SHP77 (cell line): ENCODE measurements at places on chromosomes 4 and X.

GRCh38 chr4:113968473-113968872 is 11.0 kb downstream of the ARSJ start:
- DNase-seq, result no peak

- no peak for DNase-seq
These were observed 1528.2 kb downstream of the RAPGEF2 start for GRCh38 chr4:160631044-160631443.

DNA sequence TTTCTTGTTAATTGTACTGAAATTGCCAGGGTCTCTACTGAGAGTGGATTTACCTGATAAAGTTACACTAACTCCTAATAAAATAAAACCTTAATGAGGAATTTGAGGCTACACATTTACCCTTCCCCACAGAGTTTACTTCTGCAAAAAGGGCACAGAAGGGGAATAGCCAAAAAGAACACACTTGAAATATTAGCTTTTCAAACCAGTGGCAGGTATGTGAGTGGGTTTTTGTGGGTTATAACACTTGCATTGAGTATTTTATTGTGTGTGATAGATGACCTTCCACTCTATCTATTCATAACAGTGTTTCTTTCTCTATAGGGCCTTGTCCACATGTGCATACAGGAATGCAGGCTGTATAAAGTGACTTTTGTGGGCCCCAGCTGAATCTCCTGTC is 5.0 kb upstream of the GPR174 start:
- DNase-seq, result no peak

GRCh38 chrX:153794897-153795816 is 689 bp downstream of the SSR4 start:
- DNase-seq, result no peak

- no peak for DNase-seq
These were observed 74.0 kb upstream of the KLF3 start for GRCh38 chr4:38590046-38590445.

- DNase-seq, result no peak
These were observed 221.8 kb downstream of the KIT start for GRCh38 chr4:54879576-54879975.

DNA sequence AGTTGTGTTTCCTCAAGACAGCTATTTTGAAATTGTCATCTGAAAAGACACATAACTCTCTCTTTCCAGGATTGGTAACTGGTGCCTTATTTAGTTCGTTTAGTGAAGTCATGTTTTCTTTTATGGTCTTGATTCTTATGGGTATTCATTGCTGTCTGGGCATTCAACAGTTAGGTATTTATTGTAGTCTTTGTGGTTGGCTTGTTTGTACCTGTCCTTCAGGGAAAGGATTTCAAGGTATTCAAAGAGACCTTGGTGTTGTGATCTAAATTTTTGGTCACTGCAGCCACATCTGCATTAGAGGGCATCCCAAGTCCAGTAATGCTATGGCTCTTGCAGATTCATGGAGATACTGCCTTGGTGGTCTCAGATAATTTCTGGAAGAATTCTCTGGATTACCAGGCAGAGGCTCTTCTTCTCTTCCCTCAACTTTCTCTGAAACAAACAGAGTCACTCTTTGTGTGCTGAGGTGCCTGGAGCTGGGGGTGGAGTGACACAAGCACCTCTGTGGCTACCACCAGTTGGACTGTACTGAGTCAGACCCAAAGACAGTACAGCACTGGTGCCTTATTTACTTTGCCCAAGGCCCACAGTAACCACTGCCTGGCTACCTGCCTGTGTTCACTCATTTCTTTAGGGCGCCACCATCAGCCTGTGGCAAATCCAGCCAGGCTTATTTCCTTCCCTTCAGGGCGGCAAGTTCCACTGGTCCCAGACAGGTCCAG is 620.4 kb downstream of the KCNIP4 start:
- DNase-seq, result no peak

DNA sequence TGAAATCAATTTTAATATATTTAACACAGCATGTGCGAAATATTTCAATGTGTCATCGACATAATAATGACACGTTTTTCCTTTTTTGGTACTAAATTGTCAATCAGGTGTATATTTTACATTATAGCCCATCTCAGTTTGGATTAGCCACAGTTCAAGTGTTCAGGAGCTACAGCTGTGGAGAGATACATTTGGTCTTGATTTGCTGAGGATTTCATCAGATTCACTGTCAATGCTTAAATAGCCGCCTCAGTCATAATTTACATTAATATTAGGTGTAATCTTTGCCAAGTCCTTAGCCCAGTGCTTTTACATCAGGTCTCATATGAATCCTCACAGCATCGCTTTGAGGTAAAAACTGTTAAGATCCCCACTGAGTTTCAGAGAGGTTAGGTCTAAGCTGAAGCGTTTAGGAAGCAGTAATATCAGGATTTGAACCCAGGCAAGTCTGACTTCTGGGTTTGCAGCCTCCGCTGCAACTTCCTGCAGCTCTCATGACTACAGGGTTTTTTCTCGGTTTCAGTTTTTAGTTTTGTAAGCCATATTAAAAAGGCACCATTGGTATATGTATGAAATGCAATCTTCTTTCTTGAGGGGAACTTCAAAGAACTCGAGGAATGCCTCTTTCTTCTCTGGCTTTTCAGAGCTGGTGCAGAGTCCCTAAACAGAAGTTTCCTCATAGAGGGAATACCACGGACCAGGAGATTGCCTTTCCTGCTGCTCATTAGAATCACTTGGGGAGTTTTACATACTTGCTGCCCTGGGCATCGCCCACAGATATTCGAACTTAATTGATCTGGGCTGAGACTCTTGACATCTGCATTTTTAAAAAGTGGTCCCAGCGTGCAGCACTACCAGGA is 6.4 kb downstream of the MTM1 start:
- no peak for DNase-seq

GRCh38 chr4:155140889-155141288 is 67.5 kb upstream of the NPY2R start:
- no peak for DNase-seq

DNA sequence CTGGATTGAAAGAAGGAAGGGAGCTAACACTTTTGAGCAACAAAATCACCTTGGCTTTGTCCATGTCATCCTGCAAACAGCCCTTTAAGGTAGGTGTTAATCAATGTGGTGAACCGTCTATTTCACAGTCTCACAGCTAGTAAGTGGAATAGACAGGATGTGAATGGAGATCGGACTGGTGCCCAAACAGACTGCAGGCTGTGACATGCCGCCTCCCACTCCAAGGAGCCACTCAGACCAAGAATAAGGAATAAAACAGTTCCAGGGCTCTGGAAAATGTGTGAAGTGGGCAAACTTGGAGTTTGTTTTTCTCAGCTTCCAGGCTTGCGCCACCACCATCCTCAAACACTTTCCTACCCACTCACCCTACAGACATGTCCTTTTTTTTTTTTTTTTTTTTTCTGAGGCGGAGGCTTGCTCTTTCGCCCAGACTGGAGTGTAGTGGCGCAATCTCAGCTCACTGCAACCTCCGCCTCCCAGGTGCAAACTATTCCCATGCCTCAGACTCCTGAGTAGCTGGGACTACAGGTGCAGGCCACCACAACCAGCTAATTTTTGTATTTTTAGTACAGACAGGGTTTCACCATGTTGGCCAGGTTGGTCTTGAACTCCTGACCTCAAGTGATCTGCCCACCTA is 57.7 kb upstream of the SEC24B start:
- no peak for DNase-seq

GRCh38 chr4:6365545-6366086 is 96.0 kb downstream of the WFS1 start:
- no peak for DNase-seq

GRCh38 chrX:10350981-10351380 is 194.2 kb downstream of the CLCN4 start:
- no peak for DNase-seq

GRCh38 chr4:109994415-109994827 is 81.7 kb downstream of the EGF start:
- DNase-seq, result no peak

DNA sequence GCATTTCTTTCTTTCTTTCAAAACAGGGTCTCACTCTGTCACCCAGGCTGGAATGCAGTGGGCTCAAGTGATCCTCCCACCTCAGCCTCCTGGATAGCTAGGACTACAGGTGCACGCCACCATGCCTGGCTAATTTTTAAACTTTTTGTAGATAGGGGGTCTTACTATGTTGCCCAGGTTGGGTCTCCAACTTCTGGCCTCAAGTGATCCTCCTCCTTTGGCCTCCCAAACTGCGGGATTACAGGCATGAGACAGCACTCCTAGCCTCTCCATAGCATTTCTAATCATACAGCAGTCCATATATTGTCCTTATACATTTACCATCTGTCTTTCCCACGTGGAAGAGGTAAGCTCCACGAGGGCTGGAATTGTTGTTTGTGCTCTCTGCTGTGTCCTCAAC is 2.0 kb upstream of the FHIP1A start:
- no peak for DNase-seq
